ENCODE measurements at places on chromosomes 1 and 21.

GRCh38 chr21:35852820-35853219 is 207.5 kb downstream of the SETD4 start:
- no peak for DNase-seq

- DNase-seq: no peak
Measured at GRCh38 chr1:2819429-2819828, 17.9 kb upstream of the TTC34 start.

GRCh38 chr21:36806103-36806502 is 107.2 kb downstream of the SIM2 start:
- no peak for DNase-seq

- no peak for DNase-seq
Measured at GRCh38 chr1:67880056-67880601, 46.9 kb upstream of the GNG12 start.

DNA sequence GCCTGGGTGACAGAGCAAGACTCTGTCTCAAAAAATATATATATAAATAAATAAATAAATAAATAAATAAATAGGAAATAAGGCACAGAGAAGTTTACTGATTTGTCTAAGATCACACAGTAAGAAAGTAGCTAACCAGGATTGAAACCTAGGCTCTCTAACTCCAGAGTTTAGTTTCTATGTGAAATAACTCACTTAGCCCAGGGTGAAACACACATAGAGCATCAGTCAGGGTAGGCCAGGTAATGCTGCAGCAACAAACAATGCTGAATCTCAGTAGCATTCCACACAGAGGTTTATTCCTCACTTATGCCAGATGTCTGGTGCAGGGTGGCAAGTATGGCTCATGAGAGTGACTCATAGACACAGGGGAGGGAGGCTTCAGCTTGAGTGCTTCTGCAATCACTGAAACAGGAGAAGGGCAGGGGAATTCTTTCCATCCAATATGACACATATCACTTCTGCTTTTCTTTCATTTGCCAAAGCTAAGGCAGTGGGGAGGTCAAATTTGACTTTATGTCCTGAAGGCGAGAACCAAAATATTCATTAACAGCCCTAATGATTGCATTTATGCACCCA is 37.1 kb upstream of the KANK4 start:
- no peak for DNase-seq

DNA sequence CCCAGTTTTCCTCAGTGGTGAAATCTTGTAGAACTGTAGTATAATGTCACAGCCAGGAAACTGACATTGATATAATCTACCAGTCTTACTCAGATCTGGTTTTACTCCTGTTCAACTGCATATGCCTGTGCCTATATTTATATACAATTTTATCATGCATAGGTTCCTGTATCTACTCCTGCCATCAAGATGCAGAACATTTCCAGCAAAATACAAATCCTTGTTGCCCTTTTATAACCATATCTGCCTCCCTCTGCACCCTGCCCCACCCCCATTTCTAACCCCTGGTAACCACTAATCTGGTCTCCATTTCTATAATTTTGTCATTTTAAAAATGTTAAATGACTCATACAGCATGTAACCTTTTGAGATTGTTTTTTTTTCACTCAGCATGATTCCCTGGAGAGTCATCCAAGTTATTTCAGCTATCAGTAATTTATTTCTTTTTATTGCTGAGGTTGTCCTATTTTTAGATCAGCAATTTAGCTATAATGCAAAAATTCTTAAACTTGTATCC is 8.1 kb downstream of the UTP25 start:
- no peak for DNase-seq

Measured in stimulated activated CD4-positive, alpha-beta T cell treated with anti-CD3 and anti-CD28 coated beads, Interleukin-1b, Interleukin-23, amount 100 ng/mL, for 1 hour (primary cell).